ENCODE measurements at places on chromosomes 12 and 14.
A peak's percentile ranks its signal among the peaks of the same experiment; 100 is the strongest.

GRCh38 chr14:50659327-50659974, 8.7 kb downstream of the SAV1 start:
- no peak for DNase-seq

DNA sequence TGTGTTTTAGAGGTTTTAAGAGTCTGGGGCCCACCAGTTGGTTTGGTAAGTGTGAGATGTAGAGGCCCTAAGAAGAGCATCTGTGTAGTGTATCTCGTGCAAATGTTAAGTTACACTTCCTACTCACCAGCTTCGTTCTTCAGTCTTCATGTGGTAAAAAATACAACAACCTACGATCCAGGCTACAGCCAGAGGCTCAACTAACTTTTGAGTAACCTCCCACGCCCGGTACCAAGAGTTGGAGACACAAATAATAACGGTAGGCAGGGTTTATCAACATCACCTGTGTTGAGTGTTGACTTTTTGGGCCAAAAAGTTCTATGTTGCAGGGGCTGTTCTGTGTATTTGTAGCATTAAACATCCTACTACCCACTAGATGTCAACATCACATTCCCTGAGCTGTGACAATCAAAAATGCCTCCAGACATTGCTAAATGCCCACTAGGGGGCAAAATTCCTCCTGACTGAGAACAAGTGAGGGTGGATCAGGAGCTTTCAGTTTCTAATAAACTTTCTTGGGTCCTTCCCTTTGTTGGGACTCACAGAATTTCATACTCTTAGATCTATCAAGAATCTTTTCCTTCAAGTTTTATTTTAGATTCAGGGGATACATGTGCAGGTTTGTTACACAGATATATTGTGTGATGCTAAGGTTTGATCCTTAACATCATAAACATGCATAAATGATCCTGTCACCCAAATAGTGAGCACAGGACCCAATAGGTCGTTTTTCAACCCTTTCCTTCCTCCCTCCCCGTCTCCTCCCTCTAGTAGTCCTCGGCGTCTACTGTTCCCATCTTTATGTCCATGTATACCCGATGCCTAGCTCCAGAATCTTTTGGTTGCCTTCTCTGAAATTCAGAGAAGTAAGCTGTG, 94.7 kb downstream of the SLC2A13 start:
- peak; percentile 23 for DNase-seq

DNA sequence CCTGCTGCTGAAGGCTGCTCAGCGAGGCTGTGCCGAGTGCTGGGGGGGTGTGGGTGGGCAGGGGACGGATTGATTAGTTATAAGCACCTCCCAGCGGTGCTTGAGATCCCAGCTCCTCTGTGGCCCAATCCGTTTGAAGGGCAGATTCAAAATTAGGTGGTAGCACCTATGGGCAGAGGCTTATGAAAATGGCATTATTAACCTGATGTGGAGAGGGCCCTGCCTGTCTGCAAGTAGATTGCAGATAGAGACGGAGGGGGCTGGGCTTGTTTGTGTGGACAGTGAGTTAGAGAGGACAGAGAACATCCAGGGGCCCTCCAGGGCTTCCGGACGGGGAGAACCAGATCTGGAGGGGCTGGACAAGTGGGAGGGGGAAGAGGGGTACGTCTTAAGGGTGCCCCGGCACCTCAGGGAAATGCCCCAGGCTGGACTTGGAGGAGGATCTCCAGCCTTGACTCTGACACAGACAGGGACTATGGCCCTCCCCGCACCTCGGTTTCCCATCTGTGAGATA, at the start of gene RTL1:
Gene RTL1, minus strand, starts transcription at position 51 of the 514 bp plus-strand sequence. CDS start 18,934 bp downstream, outside the sequence.
- no peak for DNase-seq

DNA sequence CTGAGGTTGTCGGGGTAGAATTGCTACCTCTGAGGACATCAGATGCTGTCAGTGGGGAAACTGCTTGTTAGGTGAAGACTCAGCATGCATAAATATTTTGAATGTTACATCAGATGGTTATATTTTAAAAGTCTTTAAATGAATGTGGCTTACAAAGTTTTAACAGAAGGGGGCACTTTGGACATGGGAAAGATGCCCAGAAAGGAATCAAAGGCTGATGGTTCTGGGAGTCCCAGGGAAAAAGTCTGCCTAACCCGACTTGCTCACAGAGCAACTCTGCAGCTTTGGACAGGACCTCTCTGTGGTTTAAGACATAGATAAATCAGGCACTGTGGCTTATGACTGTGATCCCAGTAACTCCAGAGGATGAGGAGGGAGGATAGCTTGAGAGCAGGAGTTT, 474.9 kb downstream of the ATP23 start:
- no peak for DNase-seq

DNA sequence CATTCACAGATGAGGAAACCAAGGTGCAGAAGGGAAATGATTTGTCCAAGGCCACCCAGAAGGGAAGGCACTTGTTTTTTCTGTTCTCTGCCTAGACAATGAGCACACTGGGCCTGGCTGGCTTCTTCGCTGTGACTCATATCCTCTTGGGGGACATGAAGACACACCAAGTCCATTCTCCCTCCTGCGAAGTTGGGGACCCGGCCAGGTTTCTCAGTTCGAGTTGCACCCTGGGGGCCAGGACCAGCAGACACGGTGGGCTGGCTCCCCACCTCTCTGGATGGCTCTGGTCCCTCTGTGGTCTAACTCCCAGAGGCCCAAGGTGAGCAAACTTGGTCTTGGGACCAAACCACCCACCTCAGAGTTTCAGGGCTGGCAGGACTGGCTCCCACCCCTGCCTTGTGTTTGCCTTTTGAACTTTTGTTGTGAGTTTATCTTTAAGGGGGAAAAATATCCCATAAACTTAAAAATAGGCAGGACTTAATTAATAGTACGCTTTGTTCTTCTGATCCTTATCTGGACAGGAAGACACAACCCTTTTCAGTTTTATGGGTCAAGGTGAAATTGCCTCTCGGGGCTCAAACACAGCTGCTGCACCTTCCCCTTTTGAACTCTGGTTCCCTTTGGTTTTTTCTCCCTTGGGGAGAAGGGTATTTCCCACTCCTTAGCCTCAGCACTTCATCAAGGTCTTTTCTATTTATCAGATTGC, 9.0 kb upstream of the MLEC start:
- no peak for DNase-seq

DNA sequence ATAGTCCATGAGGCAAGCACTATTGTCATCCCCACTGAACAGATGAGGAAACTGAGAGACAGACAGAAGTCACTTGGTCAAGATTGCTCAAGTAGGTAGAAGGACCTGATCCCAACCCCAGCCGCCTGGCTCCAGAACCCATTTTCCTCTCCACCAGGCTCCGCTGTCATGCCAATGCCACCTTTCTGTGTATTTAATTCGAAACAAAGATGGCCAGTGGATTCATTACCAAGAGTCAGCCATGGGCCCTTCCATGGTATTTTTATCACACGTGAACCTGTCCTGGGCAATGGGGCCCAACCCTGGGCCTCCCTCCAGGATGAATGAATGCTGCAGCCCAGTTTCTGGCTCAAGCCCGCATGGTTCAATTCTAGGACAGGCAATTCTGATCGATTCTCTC, 673.4 kb downstream of the BCL11B start:
- no peak for DNase-seq

- DNase-seq, result no peak
These were observed 2.1 kb downstream of the SLC6A12 start for GRCh38 chr12:211639-212414.

DNA sequence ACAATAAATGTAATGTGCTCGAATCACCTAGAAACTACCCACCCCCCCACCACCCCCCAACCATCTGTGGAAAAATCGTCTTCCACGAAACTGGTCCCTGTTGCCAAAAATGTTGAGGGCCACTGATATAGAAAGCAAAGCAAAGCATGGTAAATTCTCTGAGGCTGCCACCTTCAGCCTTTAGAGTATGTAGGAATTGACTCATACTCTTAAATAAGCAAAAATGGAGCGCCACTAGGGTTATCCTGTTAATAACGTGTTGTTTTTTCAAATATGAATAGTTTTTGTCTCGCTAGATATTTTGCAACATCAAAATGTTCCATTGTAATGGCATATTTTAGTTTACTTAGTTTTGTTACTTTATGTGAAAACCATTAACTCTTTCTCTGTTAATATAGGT, 18.2 kb downstream of the DYNC1H1 start:
- DNase-seq, result no peak

DNA sequence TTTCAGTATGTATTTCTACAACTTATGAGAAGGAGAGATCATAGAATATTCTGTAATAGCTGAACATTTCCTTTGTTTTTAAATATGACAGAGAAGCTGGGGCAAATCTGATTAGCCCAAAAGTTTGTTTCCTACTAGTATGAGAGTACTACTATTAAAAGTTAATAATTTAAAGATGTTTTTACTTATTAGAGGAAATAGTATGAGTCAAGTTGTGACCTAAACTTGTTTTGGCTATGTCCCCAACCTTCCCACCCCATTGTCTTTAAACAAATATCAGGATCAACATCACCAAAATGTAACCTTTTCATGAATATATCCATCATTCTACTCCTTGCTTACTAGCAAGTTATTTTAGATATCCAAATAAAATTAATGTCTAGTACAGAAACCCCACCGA, 10.5 kb downstream of the GNPNAT1 start:
- no peak for DNase-seq

DNA sequence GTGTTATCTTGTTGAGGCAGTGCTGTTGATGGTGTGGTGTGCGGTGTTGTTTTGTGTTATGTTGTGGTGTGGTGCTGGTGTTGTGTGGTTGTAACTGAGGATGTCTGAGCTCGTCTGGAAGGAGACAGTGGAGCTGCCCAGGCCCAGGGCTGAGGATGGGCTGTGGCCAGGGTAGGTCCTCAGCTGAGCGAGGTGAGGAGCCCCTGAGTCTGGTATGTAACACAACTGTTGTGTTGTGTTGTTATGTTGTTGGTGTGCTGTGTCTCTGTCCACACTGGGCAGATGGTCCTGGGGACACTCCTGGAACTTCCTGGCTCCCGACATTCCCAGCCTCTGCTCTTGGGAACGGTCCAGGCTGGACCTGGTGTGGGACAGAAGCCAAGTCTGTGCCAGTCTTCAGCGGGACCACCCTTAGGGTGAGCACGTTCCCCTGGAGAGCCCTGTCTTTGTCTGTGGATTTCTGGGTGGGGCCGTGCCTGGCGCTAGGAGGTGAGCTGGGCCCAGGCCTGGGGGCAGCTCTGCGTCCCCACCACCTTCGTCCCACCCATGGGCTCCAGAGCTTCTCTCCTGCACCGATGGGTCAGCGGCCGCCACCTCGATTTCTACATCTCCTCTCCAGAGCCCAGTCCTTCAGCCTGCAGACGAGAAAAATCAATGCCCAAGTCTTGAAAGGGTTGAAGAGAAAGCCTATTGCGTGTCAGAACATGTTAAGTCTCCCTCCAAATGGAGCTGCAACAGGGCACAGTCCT, 27.4 kb upstream of the SFSWAP start:
- no peak for DNase-seq

- no peak for DNase-seq
These were observed 225.1 kb upstream of the DIO3 start for GRCh38 chr14:101336183-101336582.

DNA sequence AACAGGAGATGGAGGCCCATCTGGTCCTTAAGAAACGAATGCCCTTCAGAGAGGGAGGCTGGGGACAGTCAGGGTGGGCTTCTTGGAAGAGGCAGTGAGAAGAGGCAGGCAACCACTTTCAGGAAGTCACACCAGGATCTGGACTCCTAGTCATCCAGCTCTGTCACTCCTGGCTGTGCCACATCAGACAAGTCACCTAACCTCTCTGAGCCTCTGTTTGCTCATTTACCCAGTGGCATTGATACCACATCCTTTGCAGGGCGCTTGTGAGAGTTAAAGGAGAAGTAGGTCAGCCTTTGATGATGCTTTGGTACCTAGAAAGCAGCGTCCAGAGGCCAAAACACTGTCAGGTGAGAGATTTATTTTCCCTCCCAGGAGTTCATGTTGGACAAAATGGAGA, 11.1 kb downstream of the CCDC197 start:
- DNase-seq, result no peak

GRCh38 chr14:59176765-59177164, 11.7 kb upstream of the DAAM1 start:
- DNase-seq, result no peak

GRCh38 chr12:29160230-29160629, 11.2 kb downstream of the FAR2 start:
- DNase-seq, result no peak

- no peak for DNase-seq
These were observed 158.3 kb downstream of the ADGRD1 start for GRCh38 chr12:131112021-131112420.

DNA sequence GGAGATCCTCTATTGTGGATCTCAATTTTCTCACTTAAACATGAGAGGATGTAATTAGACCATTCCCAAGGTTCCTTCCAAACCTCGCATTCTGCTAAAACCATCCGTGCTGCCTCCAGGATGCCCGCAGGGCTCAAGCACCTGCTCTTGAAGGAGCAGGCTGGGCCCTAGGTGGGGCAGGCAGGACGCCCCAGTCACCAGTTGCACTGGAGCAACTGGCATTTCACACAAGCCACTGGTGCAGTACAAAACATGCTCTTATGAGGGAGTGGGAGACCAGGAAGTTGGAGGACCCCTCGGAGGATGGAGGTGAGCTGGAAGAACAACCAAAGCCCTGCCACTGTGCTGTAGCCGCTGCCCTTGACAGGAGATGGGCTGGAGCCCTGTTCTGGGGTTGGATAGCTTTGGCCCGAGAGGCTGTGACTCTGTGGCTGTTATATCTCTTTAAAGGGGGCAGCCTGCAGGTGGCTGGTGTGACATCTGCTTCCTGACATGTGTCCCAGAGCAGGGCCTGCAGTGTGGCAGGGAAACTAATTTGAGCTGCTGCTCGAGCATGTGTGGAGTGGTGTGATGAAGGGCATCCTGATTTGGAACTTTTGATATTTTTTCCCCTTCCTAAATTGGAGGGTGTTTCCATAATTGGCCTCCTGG, 122.2 kb downstream of the CRACR2A start:
- no peak for DNase-seq

DNA sequence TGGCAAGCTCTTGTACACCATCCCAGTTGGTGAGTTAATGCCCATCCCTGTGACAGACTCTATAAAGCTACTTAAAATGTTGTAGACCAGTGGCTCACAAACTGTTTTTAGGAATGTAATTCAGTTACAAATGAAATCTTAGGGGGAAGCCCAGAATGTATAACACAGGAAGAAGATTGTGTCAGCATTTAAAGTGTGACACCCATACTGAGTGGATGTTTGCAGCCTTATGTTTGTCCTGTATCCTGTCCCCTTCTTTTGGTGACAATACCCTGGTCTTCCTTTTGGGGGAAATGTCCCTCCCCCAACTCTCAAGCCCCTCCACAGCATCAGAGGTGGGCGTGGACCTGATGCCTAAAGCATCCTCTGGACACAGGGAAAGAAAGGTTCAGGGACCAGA, 47.6 kb upstream of the FAM222A start:
- no peak for DNase-seq

GRCh38 chr12:2879853-2880252, 2.8 kb downstream of the RHNO1 start:
- DNase-seq, result no peak

Measured in stimulated activated CD4-positive, alpha-beta T cell treated with anti-CD3 and anti-CD28 coated beads, Interleukin-1b, Interleukin-23, amount 100 ng/mL, for 1 hour (primary cell).